ENCODE measurements at places on chromosomes 3 and 15.

- DNase-seq: no peak
These were observed 102.2 kb downstream of the CD47 start for GRCh38 chr3:107988460-107989175.

GRCh38 chr3:122246199-122246598, 62.7 kb downstream of the CASR start:
- DNase-seq: no peak

GRCh38 chr3:38143511-38143910, 5.0 kb downstream of the MYD88 start:
- DNase-seq: no peak

GRCh38 chr15:68512598-68512997, 66.2 kb upstream of the CORO2B start:
- no peak for DNase-seq

GRCh38 chr3:116445311-116445841, at the start of gene LSAMP:
LSAMP (minus strand) TSS chr3:116445487.
- DNase-seq: no peak
